Foreskin melanocyte (primary cell): ENCODE measurements at places on chromosomes 7 and 10.

- DNase-seq = no peak
Measured at GRCh38 chr7:2124604-2125345, 108.0 kb downstream of the MAD1L1 start.

DNA sequence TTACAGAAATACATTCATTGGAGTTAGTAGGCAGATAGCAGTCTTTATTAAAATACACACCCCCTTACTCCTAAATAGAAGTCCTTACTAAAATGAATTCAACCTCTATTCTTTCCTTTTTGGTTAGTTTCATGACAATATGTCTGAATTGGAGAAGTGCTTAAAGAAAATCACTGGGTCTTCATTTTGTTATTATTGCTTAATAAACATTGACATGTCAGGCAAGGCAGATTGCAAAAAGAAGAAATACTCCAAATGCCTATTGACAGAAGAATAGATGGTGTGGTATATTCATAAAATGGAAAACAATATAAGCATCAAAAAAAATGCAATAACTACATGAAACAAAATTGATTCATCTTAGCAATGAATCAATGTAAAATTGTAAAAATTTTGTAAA is 135.5 kb downstream of the TMEM26 start:
- DNase-seq = no peak

DNA sequence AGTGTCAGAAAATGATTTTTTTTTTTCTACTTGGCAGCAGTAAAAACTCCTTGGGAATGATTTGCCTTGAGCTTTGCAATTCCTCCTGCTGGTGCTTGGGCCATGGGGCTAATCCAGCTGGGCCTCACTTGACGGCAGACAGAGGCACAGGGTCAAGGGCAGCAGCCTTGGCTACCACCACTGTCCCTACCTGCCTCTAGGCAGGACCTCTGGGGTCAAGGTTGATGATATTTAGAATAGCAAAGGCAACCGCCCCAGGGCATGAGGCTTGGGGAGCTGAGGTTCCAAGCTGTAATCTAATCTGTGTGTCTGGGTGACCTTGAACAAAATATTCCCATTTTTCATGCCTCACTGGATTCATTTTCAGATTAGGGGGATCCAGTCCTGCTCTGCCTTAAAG is 327.4 kb downstream of the PLXNA4 start:
- DNase-seq = no peak

DNA sequence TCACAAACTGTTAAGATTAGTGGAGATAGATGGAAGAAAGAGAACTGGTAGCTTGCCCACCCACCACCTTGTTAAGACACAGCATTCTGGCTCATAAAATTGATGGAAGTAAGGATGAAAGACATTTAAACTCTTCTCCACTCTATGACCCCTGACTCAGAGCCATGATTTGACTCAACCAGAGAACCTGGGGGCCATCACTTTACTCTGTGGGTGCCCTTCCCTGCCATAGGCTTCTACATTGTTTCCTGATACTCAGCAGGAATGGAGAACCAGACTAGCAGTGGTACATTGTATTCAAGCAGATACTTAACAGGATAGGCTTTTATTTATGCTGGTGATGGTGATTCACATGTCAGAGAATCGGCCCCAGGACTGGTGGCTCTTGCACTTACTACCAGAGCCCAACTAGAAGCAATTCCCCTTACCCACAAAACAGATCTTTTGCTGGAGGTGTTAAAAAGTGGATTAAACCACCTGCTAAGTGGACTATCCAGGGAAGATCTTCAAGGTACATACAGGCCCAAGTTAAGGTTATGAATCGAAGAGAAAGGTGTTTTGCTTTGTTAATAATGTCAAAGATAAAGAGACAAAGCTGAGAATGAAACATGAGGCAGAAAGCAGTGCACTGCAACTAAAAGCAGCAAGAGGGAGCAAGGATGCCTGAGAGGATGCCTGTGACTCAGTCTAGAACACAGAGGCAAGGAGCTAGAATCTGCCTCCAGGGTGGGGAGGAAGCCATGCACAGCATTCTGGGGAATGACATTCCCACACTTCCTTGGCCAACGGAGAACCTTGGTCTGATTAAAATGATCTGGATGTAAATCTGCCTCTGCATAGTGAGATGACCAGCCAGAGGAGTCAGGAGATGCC is 36.0 kb upstream of the GLI3 start:
- DNase-seq = peak; percentile 39

- DNase-seq = peak; percentile 31
Measured at GRCh38 chr10:35194906-35195305, 68.3 kb downstream of the CREM start.

DNA sequence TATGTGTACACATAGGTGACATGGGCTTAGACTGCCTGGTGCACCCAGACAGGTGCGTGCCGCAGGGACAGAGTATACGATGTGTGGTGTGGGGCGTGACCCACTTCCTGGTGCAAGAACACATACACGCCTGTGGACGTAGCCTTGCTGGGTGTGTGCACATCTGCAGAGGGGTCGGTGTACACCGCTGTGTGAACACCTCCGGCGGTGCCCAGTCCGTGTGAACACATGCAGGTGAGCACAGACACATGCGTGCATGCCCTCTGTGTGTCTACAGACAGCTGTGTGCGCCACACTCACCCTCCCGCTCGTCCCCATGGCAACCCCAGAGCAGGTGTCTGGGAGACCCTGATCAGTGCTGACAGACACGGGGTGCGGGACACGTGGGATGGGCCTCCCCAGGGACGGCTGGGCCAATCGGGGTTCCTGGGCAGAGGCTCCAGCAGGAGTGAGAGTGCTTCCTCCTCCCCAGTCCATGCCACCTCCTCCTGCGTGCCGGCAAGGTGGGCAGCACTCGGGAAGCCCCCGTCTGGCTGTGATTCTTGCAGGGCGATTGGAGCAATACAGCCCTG is 23.4 kb downstream of the ELFN1 start:
- DNase-seq = no peak

GRCh38 chr10:62805231-62806099 is 945 bp downstream of the ADO start:
- peak; percentile 23 for DNase-seq

DNA sequence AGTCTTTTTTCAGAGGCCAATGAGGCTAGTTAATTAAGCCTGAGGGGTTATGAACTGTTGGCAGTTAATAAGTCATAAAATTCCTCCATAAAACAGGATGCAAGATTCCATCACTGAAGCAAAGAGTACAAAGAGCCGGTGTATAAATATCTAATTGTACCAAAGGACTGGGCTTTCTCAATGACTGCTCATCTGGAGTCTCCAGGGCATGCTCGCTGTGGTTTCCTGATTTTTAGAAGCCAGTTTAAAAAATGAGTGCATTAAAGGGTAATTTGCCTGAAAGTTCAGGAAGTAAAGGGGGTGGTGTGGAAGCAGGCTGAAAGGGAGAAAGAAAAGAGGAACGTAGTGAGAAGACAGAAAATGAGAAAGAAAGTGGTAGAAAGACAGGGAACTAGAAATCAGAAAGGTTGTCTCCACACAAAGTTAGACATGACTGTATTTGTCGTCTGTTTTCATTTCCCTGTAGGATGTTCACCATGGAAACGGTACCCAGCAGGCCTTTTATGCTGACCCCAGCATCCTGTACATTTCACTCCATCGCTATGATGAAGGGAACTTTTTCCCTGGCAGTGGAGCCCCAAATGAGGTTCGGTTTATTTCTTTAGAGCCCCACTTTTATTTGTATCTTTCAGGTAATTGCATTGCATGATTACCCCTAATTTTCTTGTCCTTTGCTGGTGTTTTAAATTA is 282.3 kb downstream of the TWIST1 start:
- peak; percentile 34 for DNase-seq

DNA sequence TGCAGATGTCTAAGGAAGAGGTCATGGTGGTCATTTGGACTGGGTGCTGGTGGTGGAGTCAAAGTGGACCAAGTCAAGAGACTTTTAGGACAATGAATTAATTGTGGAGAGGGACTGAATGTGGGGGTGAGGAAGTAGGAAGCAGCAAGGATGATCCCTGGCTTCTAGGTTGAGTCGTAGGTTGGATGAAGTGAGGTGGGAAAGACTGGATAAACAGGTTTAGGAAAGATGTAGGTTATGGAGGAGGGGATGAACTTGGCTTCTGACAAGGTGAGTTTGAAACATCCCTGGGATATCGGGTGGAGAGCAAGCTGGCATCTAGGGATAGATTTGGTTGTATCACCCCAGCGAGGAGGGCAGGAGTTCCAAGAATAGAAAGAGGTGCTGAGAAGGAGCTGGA is 7.6 kb downstream of the SEMA4G start:
- no peak for DNase-seq

- DNase-seq = no peak
Measured at GRCh38 chr7:128893251-128894100, 17.0 kb downstream of the KCP start.

- DNase-seq = no peak
Measured at GRCh38 chr7:91068136-91068795, 196.0 kb upstream of the FZD1 start.

DNA sequence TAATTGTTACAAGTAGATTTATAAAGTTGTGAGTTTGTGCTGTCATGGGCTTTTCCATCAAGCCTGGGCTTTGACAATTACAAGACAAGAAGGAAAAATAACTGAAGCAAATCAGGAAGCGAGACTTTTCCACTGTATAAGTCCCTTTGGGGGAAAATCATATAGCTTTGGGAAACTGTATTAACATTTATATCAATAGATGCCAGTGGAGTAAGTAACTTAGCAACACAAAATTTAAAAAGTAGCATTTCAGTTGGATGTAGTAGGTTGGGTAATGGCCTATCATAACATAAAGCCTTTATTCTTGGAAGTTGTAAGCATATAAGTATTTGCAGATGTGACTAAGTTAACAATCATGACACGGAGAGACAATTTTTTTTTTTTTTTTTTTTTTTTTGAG is 931.1 kb downstream of the CNTNAP2 start:
- no peak for DNase-seq

DNA sequence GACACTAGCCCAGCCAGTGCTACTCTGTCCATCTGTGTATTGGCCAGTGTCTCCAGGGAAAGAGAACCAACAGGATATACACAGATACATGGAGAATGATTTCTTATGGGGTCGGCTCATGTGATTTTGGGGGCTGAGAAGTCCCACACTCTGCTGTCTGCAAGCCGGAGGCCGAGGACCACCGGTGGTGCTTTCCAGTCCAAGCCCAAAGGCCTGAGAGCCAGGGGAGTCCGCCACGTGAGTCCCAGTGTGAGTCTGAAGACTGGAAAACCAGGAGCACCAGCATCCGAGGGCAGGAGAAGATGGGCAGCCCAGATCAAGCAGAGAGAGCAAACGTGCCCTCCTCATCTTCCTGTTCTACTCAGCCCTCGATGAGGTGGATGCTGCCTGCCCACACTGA is 71.5 kb downstream of the C10orf143 start:
- no peak for DNase-seq

GRCh38 chr7:101235522-101235921 is 2.1 kb downstream of the CLDN15 start:
- no peak for DNase-seq

DNA sequence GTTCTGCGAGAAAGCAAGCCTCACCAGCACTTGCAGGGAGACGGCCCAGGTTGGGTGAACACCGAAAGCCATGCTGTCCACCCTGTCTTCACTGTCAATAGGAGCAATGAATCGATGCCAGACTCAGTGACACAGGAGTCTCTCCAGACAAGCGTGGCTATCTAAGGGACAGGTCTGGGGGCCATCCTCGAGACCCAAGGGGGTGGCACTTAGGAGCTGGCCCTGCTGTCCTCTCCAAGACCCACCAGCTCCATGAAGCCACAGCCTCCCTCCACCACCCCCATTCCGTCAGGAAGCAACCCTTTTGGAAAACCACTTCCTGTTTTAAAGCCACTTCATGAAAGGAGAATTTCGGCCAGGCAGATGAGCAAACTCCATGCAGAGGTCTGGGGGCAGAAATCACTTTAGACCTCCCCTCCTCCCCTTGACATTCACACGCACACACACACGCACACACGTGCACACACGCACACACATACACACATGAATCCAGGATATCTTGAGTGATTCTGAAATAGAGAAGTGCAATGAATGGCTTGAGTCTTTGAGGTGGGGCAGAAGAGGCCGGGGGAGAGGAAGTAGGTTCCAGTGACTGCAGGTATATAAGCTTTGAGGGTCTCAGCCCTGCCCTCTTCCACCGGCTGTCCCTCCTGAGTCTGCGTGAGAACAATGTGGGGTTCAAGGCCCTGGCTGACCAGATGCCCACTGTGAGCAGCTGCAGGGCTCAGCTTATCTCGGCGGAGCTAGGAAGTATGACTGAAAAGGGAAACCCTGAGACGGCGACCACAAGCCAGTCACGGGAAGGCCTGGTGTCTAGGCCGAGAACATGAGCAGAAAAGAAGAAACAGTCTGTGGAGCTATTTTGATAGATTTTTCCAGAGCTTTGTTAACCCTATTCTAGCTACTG is 25.0 kb downstream of the RGS10 start:
- peak; percentile 79 for DNase-seq

- DNase-seq = no peak
Measured at GRCh38 chr10:36345807-36346206, 703.7 kb upstream of the FZD8 start.

GRCh38 chr7:99460651-99461050 is 5.3 kb downstream of the ATP5MF start:
- DNase-seq = no peak

GRCh38 chr7:112201411-112201810 is 4.8 kb downstream of the DOCK4 start:
- no peak for DNase-seq

DNA sequence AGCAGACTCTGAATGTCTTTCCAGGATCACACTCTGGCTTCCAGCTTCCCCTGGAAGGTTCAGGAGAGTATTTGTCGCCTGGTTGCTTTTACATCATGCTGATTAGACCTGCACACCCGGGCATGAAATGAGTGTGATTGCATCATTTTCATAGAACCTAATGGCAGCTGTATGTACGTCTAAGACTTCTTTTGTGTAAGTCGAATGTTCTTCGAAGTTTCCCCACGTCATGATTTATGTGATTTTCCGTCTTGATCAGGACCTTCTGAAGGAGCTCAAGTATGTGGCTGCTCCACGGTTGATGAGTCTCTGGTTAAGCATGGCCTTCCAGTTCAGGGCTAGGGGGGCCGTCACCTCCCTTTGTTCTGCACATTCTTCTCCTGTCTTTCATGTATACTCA is 4.5 kb downstream of the EIF4H start:
- DNase-seq = no peak

DNA sequence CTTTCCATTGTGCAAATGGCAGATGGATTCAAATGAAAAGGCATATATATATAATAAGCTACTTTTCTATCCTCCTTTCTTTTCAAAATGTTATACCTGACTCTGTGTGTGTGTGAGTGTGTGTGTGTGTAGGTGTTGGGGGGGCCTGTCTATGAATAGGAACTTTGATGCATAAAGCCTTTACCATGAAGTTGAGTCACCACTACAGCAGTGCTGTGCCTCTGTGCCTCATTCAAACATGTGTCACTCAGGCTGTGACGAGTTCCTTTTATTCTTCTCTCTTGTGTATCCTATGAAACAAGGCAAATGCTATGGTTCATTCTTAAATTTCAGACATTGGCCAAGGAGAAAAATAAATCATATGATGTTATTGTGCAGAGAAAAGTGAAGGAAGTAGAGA is 52.7 kb upstream of the DKK1 start:
- no peak for DNase-seq

GRCh38 chr10:113126229-113127201 is 176.5 kb downstream of the TCF7L2 start:
- DNase-seq = peak; percentile 48
